Stimulated activated CD4-positive, alpha-beta T cell treated with anti-CD3 and anti-CD28 coated beads, Interleukin-1b, Interleukin-23, amount 100 ng/mL, for 4 hours (primary cell): ENCODE measurements at places on chromosomes 12 and 14.

- DNase-seq: no peak
These were observed 202.2 kb upstream of the PRKD1 start for GRCh38 chr14:30129807-30130206.

DNA sequence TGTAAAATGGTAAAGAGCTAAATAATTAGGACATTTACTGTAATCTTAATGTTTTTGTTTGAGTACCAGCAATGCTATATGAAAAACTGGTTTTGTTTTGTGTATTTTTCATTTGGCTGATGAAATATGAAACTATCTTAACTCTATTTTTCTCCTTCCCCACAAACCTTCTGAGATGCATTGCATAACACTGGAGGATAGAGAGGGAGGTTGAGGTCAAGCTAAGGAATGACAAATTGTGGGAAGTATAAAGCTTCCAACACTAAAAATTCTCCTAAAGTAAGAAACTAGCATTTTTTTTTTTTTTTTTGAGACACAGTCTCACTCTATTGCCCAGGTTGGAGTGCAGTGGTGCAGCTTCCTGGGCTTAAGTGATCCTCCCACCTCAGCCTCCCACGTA lies 31.5 kb upstream of the SRP54 start:
- no peak for DNase-seq

GRCh38 chr12:19496219-19496878 lies 57.1 kb downstream of the AEBP2 start:
- DNase-seq: no peak

GRCh38 chr12:44295958-44296623 lies 460.2 kb downstream of the TMEM117 start:
- no peak for DNase-seq

DNA sequence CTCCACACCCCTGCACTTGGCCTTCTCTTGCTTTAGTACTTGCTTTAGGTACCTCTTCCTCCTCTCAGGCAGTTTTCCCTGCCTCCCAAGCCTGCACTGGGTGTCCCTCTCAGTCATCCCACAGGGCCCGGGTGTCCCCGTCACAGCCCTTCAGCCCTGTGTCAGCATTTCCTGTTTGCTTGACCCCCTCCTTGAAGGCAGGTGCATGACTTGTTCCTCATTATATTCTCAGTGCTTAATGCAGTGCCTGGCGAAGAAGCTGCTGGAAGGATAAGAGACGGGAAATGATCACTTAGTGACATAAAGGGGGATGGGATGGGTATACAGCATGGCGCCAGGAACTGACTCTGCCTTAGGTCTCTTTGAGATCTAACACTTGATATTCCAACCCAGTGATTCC lies 61.5 kb downstream of the IQSEC3 start:
- DNase-seq: no peak

DNA sequence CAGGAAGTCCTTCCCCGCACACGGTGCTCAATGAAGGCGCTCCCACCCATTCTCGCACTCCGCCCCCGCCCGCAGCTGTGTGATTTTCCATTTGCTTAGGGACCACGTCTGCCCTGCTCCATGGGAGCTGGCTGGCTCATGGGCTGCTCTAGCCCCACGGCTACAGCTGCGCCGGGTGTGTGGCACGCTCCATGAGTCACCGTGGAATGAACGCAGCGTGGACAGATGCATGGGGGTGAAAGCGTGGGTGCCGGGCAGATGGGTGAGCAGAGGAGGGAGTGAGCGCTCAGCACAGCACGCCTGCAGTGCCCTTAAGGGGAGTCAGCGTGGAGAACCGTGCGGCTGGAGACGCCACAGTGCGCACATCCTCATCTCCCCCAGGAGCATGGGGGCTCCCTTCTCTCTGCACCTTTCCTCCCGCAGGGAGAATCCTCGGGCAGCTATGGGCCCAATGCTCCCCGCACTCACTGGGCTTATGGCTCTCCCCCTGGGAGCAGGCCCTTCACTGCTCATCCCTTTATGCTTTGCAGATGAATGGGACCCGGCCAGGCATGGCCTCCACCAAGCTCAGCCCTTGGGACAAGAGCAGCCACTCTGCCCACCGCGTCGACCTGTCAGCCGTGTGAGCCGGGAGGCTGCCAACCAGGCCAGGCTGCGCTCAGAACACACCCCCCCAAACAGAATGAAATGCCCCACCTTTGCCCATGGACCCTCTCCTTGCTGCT lies 185.1 kb downstream of the ADGRD1 start:
- no peak for DNase-seq

DNA sequence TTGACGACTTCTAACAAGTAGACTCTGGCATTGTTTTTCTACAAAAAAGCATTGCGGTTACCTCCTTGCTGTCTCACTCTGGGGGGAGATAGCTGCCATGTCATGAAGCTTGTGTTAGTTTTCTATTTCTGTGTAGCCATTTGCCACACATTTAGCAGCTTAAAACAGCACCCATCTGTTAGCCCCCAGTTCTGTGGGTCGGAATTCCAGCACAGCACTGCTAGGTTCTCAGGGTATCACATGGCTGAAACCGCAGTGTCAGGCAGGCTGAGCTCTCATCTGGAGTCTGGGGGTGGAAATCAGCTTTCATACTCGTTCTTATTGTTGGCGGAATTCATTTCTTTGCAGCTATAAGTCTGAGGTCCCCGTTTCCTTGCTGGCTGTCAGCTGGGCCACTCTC lies 19.9 kb upstream of the STXBP6 start:
- DNase-seq: no peak

DNA sequence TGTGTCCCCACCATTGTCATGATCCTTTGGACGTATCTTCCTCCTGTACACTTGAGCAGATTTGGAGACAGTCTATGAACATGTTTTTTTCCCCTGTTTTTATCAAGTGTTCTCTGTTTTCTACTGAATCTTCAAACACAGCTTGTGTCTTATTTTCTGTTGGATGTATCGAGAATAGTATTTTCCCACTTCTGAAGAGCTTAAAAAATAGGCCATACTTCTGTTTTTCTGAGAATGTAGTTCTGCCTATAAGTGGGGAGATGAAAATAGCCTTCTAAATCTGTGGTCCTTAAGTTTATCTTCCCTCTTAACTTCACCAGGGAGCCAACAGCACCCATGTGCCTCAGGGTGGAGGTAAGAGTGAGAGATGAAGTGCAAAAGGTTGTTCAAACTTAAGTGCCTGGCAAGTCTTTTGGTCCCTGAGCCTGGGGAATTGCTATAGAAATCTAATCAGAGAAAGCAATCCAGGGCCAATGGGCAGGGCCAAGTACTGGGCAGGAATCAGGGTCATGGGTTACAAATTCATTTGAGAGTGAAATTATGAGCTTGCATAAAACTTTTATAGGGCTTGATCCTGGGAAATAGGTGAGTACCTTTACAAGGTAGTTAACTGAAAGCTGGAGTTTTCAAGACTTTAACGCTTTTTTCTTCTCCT lies 58.9 kb downstream of the ARF6 start:
- DNase-seq: no peak

DNA sequence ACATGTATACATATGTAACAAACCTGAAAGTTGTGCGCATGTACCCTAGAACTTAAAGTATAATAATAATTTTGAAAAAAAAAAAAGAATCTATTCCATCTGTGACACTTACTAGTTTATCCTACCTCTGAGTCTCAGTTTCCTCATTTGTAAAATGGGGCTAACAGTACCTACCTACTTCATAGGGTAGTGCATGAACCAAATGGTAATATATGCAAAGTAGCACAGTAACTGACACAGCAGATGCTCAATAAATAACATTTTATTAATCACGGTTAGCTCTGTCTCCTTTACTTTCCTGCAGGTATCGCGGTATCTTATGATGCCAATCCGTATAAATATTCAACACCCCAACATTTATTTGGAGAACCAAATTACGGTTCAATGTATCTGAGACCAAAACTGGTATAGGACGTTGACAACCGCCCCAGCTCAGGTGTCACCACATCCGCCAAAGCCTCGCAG lies 703 bp downstream of the TMED10 start:
- no peak for DNase-seq

- no peak for DNase-seq
These were observed 803.7 kb downstream of the DIO2 start for GRCh38 chr14:79407572-79407971.

GRCh38 chr12:123645878-123646277 lies 12.2 kb downstream of the GTF2H3 start:
- no peak for DNase-seq

GRCh38 chr14:34462132-34462893 lies at the start of gene SPTSSA:
Gene SPTSSA (minus strand): TSS chr14:34462240. CDS start chr14:34462207, 33 bp downstream.
- peak; percentile 87 for DNase-seq

GRCh38 chr14:93732524-93732923 lies 55.8 kb downstream of the PRIMA1 start:
- no peak for DNase-seq

DNA sequence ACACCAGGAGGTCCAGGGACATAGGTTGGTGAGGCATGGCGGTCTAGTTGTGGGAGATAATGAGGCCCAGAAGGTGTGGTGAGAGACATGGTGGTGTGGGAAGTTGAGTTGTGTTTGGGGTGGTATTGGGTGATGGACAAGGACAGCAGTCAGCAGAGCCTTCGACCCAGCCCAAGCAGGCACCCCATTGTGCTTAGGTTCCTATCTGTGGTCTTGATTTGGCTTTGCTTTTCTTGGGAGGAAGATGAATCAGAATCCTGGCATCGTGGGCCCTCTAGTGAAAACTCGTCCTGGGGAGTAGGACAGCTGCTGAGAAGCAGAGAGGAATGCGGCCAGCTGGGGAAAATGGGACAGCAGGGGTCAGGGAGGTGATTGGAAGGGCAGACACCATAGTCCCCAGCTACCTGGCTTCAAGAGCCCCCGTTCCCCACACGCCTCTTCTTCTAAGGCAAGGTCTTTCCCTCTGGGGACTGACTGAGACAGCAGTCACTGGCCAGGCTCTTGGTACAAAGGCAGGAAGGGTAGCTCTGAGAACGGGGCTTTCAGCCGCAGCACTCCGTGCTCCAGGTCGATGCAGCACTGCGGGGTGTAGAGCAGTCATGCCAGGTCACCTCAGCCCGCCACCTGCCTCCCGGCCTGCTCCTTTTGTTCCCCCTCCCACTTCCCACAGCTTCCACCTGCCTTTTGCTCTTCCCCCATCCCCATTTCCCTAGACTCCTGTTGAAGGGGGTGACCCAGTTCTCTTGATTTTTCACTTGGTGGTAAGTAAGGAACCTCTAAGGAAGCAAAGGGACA lies 7.9 kb downstream of the NRIP2 start:
- DNase-seq: no peak

DNA sequence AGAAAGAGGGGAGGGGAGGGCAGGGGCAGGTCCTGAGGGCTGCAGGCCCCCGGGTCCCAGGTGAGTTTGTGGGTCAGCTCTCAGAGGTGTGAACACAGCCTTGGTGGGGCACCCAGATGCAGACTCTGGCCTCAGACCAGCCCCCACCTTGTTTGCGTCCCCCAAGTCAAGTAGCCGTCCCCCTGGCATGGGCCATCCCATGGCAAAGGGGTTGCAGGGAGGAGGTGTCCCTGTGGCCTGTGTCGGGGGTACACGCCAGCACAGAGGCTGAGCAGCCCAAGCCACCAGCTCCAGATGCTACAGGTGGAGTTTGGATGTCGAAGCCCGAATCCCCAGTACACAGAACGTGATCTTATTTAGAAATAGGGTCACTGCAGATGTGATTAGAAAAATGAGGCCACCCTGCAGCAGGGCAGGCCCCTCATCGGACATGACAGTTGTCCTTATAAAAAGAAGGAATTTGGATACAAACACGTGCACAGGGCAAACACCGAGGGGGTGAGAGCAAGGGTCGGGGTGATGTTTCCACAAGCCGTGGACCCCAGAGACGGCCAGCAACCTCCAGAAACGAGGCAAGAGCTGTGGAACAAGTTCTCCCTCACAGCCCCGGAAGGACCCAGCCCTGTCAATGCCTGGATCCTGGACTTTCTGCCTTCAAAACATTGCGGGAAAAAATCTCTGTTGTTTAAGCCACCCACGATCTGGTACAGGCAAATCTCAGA lies 141.2 kb upstream of the C14orf180 start:
- no peak for DNase-seq

DNA sequence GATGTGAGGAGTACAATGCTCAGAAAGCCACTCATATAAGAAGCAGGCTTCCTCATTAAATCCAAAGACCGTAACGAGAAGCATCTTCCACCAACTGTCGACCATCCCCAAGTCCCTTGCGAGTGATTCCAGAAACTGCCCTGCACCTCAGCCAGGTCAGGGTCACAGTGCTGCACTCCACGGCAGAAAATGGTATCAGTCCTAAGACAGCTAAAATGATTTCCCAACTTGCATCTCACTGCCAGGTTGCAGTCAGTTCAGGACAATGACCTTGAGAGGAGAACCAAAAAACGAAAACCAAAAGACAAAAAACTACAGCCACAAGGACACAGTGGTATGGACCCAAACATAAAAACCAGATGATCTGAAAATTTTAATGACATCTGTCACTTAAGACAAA lies 20.6 kb downstream of the SBNO1 start:
- no peak for DNase-seq

GRCh38 chr12:111761706-111762105 lies 5.0 kb upstream of the ALDH2 start:
- no peak for DNase-seq
